Activated CD4-positive, alpha-beta memory T cell treated with anti-CD3 and anti-CD28 coated beads, Interleukin-2, amount 10 ng/mL, durations not matched to agents 7 days and 5 days (primary cell): ENCODE measurements at places on chromosomes 7 and 10. TPM values are rescaled to one million over a fixed set of nuclear protein-coding genes. Genes with fewer than 3 reads are reported as not detected.

The SEPTIN14 gene
- total RNA-seq, result not detected

The MSS51 gene
- 3.3 TPM for total RNA-seq

The NXPH1 gene
- not detected for total RNA-seq

The WEE2 gene
- not detected for total RNA-seq

DNA sequence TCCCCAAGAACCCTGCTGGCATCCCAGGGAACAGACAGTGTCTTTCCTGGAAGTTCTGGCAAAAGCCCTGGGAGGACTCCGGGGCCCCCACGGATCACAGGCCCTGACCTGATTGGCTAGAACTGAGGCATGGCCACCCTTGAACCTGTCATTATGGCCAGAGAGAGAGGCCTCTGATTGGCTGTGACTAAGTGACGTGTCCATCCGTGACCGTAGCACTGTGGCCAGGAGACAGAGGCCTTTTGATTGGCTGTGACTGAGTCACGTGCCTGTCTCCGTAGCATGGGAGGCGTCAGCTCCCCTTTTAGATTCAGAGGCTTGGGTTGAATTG is 163.8 kb downstream of the RGS10 start:
- no peak for DNase-seq

- no peak for DNase-seq
These were observed 17.2 kb downstream of the MDH2 start for GRCh38 chr7:76065016-76065612.

DNA sequence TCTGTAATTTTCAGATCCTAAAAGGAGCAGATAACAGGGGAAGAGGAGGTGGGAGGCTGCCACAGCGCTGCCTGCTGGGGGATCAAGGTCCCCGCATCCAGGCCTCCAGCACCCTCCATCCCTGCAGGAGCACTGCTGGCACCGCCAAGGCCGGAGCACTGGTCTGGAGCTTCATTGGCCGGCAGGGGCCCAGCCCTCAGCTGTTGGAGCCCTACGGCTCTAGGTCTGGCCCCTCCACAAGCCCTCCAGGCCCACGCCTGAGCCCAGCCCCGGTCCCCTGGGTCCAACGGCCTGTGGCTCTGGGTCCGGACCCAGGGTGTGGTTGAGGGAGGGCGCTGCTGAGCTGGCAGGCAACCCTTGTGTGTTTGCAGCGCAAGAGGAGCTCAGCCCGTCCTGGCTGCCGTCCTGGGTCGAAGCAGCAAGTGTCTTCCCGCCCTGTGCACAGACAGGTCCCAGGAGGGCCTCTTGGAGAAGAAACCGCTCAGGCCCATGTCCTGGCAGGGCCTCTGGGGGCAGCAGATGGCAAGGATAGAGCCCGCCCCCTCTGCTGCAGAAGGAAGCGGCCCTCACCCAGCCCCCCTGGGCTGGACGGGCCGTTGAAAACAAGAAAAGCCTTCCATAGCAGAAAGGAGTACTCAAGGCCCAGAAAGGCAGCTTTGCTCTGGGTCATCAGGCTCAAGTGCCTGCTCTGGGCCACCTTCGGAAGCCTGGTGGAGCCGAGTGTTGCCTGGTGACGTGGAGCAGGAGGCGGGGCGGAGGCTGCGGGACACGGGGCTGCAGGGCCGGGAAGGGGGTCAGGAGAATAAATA is 54.3 kb upstream of the TNRC18 start:
- DNase-seq, result no peak

DNA sequence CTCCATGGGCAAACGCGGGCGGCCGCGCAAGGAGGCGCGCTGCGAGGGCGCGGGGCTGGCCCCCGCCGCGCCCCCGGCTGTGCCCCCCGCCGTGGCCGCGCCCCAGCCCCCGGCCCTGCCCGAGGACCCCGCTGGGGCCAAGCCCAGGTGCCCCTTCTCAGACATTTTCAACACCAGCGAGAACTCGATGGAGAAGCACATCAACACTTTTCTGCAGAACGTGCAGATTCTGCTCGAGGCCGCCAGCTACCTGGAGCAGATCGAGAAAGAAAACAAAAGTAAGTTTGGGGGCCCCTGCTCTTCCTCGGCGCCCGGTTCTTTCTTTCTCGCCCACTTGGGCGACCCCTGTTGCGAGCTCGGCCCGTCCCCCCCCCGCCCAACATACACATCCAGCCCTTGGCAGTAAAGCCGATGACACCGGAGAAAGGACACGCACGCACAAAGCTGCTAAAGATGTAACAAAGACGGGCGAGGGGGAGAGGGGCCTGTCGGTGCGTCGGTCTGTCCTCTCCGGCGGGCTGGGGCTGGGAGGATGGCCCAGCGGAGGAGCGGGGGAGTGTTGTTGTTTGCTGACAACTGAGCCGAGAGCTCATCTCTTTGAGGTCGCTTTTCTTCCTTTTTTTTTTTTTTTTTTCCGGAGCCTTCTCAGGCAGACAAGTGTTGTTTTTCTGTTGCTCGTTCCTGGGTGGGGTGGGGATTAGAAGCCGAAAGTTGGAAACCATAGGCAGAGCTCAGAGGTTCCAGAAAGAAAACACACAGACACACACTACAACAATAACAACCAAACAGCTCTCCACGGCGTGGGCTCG is 604 bp downstream of the MXI1 start:
- DNase-seq, result peak; percentile 59
